ELR (cell line): ENCODE measurements at places on chromosomes 13 and 19.

GRCh38 chr19:29543381-29543780, 17.6 kb downstream of the VSTM2B start:
- DNase-seq: no peak

DNA sequence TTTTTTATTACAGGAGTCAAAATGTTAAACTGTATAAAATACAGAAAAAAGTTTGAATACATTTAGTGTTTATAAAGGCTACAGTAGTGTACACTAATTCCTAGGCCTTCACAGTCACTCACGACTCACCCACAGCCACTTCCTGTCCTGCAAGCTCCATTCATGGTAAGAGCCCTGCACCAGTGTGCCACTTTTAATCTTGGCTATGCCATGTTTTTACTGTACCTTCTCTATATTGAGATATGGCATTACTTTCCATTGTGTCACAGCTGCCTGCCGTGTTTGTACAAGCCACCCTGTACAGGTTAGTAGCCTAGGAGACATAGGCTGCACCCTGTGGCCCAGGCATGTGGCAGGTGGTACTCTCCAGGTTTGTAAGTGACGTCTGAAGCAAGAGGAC, 32.1 kb downstream of the C1QTNF9 start:
- DNase-seq: peak; percentile 41

DNA sequence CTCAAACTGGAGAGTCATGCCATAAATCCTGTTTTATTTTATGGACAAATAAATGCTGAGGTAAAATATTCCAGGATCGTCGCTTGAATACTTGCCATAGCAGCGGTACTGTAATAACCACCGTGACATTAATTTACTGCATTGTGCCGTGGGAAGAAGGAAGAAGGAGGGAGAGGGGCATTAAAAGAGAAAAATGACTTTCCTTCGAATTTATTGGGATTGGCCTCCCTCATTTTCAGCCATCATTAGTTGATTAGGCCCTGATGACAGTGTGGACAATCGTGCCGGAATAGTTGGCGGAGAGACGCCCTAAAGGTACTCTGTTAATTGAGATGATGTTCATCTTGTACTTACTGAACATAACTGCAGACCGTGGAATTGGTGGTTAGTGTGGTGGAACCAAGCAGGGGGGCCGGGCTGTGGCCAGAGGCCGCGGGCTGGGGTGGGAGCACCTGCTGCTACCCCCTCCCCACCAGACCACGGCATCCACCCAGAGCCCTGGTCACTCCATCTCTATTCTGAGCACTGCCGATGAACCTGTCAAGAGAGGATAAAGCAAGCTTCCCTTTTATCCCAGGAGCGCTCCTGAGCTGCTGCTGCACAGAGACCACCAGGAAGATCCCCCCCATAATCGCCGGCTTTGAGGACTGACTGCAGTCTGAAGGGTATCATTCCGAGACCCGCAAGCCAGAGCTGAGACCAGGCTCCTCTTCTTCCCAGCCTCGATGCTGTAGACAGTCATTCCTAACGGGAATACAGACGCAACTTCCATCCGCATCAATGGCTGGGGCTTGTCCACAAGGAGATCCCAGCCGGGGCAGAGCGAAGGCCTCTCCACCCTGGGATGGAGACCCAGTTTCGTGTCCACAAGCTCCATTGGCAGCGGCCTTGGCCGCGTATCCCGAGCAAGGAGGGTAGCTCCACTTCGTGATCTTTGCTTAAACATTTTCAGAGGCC, 168.3 kb upstream of the TSHZ3 start:
- no peak for DNase-seq

DNA sequence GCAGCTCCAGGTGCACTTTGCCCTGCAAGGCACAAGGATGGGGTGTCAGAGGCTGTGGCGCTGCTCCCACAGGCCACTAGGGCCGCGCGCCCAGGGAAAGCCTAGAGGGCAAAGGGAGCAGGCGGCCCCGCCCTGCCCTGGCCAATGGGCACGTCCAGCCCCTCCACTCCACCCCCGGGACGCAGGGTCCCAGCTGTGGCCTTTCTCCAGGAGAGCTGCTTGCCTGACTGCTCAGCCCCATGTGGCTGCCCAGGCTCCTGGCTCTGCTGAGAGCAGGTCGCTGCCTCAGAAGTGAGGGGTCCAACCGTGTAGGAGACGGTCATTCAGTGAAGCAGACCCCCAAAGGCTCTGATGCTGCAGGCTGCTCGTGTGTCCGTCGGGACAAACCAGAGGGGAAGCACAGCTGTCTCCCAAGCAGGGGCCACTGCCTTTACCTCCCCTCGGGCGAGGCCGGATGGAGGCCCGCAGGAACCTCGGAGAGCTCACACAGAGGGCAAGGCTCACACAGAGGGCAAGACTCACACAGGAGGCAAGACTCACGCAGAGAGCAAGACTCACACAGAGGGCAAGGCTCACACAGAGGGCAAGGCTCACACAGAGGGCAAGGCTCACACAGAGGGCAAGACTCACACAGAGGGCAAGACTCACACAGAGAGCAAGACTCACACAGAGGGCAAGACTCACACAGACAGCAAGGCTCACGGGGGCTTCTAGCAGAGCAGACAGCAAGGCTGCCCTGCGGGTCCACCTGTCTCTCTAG, 56.2 kb upstream of the C13orf46 start:
- no peak for DNase-seq

- no peak for DNase-seq
These were observed 397.4 kb downstream of the SPRY2 start for GRCh38 chr13:79943346-79944023.

DNA sequence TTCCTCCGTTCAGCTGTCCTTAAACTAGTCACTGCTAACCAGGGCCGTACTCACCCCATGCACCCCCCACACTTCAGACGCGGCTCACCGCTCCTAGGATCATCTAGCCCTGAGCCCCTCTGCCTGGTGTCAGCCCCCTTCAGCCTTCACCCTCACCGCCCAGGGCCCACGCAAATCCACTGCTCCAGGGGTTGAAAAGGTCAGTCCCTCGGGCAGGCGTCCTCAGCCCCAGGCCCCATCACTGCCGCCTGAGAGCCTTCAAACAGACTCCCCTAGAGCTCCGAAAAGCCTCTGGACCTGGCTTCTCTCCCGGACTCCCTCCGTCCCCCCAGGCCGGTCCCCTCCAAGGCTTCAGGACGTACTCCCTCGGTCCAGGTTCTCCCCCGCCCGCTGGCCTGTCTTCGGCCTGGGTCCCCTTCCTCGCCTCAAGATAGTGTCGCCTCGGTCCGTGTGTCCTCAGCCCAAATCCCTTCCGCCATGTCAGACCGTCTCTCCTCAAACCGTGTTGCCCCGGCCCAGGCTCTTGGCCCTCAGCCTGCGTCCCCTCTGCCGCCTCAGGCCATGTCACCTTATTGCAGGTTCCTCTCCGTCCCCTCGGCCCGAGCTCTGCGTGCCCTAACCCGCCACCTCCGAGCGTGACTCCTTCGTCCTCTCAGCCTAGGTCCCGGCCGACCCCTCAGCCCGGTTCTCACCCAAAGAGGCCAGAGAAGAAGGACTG, 553 bp downstream of the NAPA start:
- DNase-seq: peak; percentile 25

GRCh38 chr19:51664997-51665396, 18.4 kb upstream of the SIGLEC14 start:
- DNase-seq: peak; percentile 26

GRCh38 chr13:22647156-22647850, 533.5 kb upstream of the SGCG start:
- DNase-seq: no peak

DNA sequence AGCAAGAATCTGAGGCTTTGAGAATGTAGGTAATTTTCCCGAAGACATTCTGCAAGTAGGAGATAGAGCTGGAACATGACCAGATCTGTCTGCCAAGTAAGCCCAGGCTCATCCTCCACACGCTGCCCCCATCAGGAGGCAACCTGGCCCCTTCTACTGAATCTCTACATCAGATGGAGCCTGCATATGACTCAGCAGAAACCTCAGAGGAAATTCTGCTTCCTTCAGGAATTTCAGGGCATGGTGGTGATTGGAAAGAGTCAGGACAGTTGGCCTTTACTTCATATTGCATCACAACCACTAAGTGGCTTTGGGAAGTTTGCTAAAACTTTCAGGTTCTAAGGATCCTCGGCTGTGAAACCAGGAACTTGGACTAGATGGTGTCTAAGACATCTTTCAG, 85.2 kb downstream of the LRRC63 start:
- DNase-seq: peak; percentile 76

DNA sequence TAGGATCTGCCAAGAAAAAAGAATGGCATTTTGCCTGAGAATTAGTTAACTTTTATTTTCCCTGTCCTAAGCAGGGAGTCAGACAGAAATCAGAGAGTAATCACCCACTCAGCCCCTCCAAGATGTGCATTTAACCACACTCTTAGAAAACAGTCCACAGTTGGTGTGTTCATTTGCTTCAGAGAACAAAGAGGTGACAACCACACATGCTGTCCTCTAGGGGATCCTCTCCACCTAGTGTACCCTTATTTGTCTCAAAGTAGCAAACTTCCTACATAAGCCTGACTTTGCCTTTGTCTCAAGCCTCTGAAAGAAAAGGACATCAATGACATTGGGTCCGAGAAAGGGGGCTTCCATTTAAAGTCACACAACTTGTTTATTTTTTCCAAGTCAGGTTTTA, 107.0 kb upstream of the RFC3 start:
- DNase-seq: no peak

- peak; percentile 32 for DNase-seq
These were observed 14.9 kb downstream of the PLA2G4C start for GRCh38 chr19:48095612-48096175.

- DNase-seq: no peak
These were observed 9.5 kb upstream of the GJB6 start for GRCh38 chr13:20241593-20241992.

GRCh38 chr13:45827318-45827717, 24.2 kb downstream of the SIAH3 start:
- no peak for DNase-seq

GRCh38 chr19:39817888-39818561, 15.9 kb downstream of the DYRK1B start:
- DNase-seq: no peak

DNA sequence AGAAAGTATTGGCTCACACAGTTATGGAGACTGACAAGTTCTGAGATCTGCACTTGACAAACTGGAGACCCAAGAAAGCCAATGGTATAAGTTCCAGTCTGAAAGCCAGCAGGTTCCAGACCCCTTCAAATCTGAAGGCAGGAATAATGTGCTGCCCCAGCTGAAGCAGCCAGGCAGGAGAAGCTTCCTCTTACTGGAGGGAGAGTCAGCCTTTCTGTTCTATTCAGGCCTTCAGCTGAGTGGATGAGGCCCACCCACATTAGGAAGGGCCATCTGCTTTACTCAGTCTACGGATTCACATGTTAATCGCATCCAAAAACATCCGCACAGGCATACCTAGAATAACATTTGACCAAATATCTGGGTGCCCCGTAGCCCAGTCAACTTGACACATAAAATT, 8.2 kb upstream of the VWA8 start:
- no peak for DNase-seq

DNA sequence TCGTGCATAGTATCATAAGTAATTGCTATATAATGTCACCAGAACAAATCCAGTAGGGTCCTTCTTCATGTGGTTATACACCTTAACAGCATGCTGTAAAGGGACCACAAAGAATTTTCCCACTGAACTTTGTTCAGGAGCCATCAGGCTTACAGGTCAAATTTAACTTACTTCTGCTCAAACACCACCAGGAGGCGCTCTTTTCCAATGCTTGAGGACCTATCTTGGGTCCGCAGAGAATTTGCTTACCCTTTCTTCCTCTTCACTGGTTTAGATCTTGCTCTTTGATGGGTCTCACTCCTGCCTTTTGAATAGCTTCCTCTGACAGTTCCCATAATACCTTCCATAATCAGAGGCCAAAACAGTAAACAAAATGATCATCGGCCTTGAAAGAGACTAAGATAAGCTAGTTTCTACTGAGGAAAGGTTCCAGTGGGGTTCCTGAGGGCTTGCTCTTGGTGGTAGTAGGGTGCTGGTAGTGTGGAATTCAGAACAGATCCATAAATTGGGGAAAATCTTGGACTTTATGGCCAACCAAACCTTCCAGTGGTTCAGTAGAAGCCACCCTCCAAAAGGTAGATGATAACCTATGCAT, 37.4 kb downstream of the SCGB2B2 start:
- DNase-seq: peak; percentile 75

- DNase-seq: no peak
These were observed 6.8 kb downstream of the GAMT start for GRCh38 chr19:1394252-1395193.

DNA sequence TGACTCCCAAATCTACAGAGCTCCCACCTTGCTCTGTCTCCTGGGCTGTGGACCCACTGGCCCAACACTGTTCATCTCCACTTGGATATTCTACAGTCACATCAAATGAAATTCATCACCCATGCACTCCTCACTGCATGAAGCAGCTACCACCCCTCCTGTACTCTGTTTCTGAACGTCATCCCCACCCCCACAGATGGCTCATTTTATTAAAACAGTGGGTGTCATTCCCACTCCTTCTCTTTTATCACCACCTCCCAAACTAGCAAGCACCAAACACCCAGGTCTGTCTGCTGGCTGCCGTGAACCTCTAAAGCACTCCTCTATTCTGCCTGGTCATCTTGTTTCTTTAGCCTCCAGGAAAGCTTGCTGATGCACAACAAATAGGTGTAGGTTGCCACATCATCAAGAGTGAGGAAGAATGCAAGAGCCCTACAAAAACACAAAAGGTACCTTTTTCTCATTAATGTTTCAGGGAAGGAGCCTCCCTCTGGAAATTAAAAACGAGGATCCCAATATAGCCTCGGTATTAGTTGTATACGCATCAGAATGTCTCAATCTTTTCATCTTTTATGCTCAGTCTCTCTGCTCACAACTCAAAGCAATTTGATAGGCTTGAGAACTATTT, 91.8 kb downstream of the MIPEP start:
- DNase-seq: no peak

GRCh38 chr19:8441725-8442544, 2.8 kb upstream of the HNRNPM start:
- no peak for DNase-seq

DNA sequence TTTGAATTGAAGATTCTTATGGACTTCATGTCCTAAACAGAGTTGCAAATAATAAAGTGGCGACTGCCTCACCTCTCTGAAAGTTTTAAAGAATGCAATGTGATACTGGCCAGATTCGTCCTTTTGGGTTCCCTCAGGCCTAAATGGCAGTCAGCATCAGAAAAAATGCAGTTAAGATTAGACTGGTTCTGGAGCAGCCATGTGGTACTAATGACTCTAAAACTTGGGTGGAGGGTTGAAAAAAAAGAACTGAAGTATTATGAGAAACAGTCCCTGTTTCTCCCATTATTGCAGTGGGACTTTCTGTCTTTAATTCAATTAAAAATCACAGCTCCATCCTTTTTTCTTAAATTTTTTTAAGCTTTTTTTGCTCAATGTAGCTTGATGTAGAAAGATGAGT, 37.3 kb downstream of the WDFY2 start:
- DNase-seq: no peak

- DNase-seq: no peak
These were observed 63.7 kb upstream of the TPM4 start for GRCh38 chr19:16012552-16012951.

- no peak for DNase-seq
These were observed 11.7 kb downstream of the MKNK2 start for GRCh38 chr19:2039089-2039958.
